COR-L47 (cell line): ENCODE measurements at places on chromosomes 5 and 9.

GRCh38 chr9:2771087-2771486 is 53.8 kb downstream of the KCNV2 start:
- DNase-seq, result no peak

DNA sequence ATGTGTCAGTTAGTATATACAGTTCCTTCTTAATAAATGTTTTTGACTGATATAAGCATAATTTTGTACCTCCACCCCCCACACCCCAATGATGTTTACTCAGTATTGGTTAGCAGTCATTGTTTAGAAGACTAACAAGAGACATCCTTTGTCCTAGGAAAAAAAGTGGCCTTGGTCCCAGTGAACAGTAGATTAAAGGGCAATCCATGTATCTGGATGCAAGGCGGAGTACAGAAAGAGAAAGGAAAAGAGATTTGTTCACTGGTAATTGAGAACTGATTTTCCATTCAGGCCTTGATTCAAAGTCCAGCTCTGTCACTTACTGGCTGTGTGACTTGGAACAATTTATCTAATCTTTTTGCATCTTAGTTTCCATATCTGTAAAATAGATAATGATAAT is 4.6 kb downstream of the RALGPS1 start:
- peak; percentile 38 for DNase-seq

DNA sequence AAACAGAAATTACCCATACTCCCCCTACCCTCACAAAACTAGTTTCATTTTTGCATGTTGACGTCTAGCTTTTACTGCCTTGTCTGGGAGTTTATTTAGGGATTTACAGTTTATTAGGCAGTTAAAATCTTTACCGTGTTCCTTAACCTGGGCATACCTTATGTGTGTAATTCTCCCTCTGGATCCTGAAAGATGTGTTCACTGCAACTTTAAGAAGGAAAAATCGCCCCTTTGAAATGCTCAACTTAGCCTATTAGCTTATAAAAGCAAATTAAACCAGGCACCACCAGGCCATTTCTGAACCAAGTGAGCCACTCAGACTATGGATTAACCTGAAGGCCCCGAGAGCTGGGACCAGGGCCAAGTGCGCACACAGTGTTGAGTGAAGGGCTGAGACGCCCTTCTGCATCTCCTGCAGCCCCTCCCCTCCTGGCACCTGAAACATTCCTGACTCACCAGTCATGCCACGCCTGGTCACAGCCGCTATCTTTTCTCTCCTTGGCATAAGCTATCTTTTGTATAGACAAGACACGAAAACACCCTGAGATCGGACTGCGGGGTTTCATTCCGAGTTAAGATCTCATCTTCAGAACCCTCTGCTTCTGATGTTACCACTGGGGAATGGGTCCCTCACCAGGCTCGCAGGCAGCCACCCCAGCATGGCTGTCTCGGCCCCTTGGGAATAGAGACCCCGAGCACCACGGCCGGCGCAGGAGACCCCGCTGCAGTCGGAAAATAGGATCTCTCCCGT is 111.9 kb downstream of the ROR2 start:
- DNase-seq, result peak; percentile 89

DNA sequence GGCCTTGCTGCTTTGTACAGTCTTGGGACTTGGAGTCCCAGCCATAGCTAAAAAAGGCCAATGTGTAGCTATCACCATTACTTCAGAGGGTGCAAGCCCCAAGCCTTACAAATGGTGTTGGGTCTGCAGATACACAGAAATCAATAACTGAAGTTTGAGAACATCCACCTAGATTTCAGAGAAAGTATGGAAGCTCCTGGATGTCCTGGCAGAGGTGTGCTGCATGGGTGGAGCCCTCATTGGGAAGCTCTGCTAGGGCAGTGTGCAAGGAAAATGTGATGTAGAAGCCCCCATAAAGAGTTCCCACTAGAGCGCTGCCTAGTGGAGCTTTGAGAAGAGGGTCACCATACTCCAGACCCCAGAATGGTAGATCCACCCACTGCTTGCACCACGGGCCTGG is 626.7 kb upstream of the COX7C start:
- DNase-seq, result no peak

GRCh38 chr9:137302449-137303150 is 529 bp upstream of the NRARP start:
- peak; percentile 73 for DNase-seq
